ENCODE measurements at places on chromosomes 16 and 17. TPM values are rescaled to one million over a fixed set of nuclear protein-coding genes. Genes with fewer than 3 reads are reported as not detected.

DNA sequence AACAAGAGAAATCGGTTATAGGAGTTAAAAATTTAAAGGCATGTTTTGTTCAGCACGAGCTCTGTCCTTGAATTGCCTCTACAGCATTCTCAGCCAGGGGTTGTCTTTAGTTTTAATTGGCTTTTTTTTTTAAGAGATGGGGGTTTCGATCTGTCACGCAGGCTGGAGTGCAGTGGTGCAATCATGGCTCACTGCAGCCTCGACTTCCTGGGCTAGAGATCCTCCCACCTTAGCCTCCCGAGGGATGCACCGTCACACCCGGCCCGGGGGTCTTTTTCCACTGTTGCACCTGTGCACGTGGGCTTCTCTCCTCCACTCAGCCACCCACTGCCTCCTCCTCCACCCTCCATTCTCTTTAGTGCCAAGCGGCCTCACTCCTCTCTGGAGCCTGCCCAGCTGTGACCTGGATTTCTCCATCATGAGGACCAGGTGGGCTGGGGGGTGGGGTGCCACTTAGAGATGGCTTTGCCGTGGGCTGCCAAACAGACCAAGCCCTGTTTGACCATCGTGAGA, 106.8 kb upstream of the SEC14L1 start:
- DNase-seq, result no peak

DNA sequence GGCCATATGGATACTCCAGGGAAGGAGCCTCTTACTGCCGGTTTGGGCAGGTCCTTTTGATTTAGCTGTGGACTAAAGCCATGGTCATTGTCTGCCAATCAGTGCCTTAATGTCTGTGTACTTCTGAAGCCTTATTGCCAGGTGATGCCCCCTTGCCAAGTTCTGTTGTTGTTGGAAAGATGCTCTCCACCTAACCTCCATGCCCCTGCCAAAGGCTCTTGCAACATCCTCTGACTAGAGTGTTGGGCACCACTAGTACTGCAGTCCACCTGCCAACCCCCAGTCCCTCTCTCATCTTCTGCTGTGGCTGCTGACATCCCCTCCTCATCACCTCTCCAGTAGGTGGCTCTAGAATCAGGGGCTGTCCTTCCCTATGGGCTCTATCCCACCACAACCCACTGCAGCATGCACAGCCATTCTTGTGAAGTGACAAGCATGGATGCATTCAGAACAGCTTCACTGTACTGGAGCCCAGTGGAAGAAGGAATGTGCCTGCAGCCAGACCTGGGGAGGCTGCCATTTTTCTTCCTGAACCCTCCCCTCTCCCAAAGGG, 375.3 kb upstream of the CDH5 start:
- DNase-seq, result no peak

HELZ gene
- 41.7 TPM for total RNA-seq

DNA sequence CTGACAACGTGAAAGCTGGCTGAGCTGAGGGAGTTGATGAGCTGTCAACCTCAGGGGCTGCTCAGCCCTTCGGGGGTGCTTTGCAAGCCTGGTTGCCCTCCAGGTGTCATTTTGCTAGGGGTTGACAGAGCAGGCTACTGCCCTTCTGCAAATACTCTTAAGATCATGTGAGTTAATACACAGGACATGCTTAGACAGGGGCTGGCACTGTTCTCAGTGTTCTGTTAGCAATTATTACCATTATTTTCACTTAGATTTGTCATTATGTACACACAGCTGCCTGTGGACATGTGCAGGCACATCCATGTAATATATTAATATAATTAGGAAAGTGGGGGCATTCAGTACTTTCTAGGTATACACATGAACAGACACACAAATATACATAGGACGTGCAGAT, 554.3 kb upstream of the HSBP1 start:
- DNase-seq, result no peak

FGF11 gene
- 6.0 TPM for total RNA-seq

- DNase-seq, result no peak
Measured at GRCh38 chr16:10661737-10662136, 33.0 kb downstream of the TEKT5 start.

GRCh38 chr17:75152922-75153779, 1.2 kb downstream of the JPT1 start:
- DNase-seq, result peak; percentile 22

DNA sequence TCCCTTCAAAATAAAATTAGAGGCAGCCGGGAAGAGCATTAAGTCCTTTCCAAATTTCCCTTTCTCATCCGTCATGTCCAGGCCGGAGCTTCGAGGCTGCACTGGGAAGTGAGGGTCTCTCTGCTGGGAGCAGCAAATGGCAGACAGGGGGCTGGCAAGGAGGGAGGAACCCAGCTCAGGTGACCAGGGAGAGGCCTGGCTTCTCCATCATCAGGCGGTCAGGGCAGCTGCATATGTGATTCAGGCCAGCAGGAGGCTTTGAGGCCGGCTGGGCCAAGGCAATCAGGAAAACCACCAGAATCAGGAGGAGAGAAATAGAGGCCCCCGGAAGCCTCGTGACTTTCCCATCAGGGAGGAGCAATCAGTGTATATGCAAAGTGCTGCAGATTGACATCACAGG, 85.0 kb upstream of the RPL38 start:
- peak; percentile 29 for DNase-seq

OR3A3 gene
- total RNA-seq, result not detected

DNA sequence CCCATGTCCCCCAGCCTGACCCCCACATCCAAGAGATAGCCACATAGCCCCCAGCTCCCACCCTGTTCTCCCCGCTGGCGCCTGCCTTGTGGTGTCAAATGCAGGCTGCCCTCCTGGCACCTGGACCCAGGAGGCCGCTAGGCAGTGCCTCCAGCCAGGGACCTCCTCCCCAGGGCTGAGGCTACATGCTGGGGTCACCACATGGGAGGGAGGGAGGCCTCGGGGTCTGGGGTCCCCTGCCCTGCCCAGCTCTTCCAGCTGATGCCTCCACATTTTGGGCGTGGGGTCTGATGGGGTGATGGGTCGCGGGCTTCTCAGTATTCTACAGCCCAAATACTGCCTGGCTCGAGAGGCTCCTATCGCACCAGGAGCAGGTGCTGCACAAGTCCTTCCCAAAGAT, 9.5 kb downstream of the TBC1D26 start:
- no peak for DNase-seq

- no peak for DNase-seq
Measured at GRCh38 chr16:66058172-66058691, 308.3 kb upstream of the CDH5 start.

DNA sequence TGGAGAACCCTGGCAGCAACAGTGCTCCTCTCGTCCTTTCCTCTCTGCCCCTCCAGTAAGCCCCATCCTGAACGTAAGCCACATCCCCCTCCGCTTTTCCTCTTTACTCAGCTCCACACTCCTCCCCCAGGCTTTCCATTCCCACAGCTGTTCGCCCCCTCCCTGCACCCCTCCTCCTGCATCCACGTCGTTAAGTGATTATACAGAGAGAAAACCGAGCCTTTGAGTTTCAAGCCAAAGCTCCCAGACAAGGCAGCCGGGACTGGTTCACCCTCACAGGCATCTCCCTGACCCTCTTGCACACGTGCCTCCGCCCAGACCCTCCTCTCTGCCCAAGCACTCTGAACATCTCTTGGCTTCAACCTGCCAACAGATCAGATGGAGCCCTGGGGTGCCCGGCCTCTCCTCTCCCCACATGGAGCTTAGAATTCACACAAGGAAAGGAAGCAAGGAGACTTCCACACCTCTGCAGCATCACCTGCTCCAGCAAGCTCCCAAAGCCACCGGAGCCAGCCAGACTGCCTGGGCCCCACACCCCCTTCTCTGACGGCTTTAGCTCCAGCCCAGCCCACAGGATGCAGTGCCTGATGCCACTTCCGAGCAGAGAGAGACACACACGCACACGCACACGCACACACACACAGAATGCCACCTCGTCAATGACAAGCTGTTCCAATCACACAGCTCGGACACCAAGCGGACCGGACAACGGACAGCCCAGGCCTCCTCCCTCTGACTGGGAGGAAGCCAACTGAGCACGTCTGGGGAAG, 99.9 kb upstream of the CCL2 start:
- DNase-seq, result no peak

BEAN1 gene
- total RNA-seq, result 1.5 TPM

DNA sequence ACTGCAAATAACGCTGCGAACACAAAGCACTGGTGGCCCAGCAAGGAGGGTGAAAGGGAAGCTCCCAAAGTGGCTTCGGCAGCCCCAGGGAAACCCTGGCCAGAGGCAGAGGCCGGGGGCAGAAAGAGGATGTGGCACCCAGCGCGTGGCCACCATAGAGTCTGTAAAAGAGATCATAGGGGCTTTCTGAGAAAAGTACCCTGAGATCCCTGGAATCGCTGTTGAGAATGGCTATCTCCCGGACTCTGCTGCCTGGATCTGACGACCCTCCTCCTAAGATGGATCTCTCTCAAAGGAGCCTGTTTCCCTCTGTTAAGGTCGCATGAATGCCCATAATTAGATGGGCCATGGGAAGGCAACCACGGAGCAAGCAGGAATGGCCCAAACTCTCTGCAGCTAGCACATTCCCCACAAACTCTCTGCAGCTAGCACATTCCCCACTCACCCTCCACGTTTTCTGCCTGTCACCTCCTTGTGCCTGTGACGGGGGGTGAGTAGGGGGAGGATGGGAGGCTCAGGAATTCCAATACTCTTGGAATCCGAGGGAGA, 364.4 kb downstream of the XYLT1 start:
- no peak for DNase-seq

DNA sequence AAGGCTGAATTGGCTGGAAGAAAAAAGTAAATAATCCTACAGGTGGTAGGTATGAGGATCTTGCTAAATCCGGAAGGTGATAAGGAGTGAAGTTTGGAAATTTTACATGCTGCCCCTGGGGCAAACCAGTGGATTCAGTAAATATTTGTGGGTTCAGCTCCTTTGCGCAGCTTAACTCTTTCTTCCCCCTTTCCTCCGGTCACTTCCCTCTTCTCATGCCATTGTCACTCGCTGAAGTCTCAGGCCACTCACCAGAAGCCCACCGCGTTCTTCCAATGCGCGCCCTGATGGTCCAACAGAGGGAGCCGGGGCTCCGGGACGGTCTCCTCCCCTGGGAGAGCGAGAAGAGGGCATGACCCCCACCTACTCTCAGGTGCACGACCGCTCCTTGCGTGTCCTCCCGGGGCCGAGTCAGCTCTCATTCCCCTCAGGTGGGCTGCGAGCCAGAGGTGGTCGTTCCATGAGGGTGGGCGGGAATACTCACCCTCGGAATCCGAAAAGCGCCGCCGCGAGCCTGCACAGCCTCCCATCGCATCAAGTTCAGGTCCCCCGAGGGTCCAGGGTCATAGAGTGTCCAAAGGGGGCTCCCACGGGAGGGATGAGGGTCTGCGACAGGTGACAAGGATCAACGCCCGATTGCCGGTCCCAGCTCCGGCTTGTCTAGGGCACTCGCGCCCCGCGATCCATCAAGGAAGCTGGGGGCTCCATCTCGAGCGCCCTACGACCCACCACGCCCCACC, 474 bp downstream of the CLN3 start:
- peak; percentile 41 for DNase-seq

- no peak for DNase-seq
Measured at GRCh38 chr17:16275024-16275423, 58.0 kb downstream of the PIGL start.

- DNase-seq, result no peak
Measured at GRCh38 chr17:4588898-4589625, 4.7 kb downstream of the SMTNL2 start.

PRSS21 gene
- total RNA-seq, result not detected

DNA sequence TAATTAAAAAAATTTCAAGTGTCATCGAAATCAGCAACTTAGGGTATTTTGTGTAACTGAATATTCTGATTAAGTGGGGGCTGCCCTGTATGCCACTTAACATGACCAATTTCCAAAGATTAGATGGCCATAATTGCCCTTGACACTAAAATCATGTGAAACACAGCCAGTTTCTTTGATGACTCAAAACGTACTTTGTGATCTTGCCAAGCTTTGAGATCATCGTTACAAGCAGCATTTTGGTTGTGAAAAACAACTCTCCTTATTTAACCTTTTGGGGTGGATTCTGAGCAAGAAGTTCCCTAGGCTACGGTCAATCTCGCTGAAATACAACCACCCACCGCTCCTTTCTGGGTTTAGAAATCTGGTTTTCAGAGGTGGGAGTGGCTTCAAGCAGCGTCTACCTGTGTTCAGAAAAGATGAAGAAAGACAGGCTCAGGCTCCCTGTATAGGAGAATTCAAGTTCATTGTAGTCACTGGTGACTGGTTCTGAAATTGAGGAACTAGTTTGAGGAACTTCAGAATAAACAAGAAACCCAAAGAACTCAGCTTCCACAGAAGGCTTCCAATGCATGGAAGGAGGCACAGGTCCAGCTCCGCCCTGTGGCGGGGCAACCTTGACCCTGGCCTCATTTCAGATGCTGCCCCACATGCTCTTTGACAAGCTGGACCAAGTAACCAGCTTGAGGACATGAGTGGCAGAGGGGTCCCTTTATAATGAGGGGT, 9.4 kb downstream of the MAP3K14 start:
- DNase-seq, result no peak

- no peak for DNase-seq
Measured at GRCh38 chr17:2057760-2058585, 3.1 kb downstream of the HIC1 start.

DNA sequence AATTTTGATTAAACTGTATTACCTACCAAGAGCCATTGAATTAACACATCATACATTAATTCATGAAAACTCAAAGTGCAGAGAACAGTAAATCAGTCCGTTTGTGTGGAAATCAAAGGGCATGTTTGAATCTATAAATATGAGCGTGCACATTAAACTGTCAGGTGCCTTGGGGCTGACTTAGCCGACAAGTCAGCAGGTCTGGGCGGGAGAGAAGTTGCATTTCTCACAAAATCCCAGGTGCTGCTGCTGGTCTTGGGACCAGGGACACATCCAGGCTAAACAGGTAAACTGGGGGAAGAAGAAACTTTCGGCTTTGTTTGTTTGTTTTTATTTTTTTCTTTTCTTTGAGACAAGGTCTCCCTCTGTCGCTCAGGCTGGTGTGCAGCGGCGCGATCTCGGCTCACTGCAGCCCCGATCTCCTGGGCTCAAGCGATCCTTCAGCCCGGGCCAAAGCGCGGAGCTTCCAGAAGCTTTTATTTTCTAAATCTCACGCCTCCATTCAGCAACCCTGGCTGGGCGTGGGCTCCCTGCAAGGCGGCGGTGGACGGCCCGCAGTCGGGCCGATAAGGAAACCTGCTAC, 213.9 kb downstream of the MRTFB start:
- DNase-seq, result no peak

TNFRSF17 gene
- total RNA-seq, result not detected

KRTAP9-4 gene
- not detected for total RNA-seq

TBC1D3C gene
- not detected for total RNA-seq

CEMP1 gene
- not detected for total RNA-seq

CLEC3A gene
- total RNA-seq, result not detected

DNA sequence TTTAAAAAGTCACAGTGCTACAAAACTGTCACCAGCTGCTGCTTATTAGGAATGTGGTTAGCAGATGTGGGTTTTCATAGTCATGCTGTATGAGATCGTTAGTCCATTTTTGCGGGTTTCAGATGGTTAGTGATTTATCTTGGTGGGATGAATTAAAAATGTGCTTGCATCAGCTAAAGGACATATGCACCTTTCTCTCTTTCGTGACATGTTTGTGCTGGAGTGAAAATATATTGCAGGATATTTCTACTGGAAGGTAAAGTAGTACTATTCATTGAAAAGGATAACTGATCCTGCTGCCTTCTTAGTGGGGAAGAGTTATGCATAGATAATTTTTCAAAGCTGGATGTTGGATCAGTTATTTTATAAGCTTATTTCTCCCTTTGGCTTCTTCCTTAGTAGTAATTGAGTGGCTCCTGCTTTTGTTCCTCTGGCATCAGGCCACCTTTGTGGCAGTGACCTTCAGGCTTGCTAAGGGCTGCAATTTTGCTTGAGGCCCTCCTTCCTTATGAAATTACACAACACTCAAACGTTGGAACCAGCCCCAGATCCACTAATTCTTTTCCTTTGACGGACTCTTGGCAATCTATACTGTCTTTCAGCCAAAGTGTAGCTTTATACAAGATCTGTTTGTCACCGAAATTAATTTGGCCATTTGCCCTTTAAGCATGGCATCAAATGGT, 7.5 kb upstream of the SNTB2 start:
- DNase-seq, result no peak
